Left colon (tissue), 2 donors: ENCODE measurements at places on chromosomes 6 and 20. TPM values are rescaled to one million over a fixed set of nuclear protein-coding genes. Genes with fewer than 3 reads are reported as not detected.

DNA sequence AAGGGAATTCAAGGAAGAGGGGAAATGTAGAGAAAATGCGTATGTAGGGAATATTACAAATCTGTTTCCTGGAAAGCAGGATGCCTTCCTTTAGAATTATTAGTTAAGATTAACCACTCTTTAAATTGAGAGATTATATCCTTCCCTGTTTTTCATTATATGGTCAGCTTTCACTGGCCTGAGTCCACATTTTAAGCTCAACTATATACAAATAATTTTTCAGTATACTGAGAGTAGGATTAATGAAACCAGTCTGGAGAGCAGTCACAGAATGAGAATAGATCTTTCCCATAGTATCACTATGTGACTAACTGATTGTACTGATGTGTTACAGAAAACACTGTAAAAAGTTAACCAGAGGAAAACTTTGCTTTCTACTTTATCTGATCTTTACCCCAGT, 306.3 kb downstream of the LAMA2 start:
- no peak for DNase-seq

DNA sequence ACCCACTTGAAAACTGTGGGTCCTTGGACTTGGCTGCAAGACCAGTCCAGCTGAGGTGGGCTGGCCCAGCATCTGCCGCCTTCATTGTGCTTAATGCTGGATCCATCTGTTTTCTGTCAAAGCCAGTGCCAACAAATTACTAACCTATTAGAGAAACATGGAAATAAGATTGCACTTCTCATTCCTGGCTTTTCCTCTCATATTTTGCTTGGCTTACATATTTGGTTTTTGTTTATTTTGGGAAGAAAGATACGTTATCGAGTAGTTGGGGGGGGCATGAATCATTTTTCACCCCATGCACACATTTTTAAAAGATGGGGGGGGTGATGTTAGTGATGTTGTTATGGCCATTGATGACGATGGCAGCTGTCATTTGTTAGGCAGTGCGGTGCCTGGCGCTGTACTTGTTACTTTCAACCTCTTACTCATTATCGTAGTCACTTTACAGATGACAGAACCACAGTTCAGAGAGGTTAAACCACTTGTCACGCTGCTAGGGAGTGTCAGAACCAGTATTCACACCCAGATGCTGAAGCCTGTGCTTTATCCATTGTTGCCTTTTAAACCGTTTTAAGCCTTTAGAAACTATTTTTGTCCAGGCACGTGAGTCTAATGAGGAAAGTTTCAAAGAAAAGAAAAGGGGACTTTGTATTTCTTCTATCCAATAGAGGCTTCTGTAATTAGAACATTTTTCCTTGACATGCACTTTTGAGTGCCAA, 180.0 kb downstream of the TMEM242 start:
- no peak for DNase-seq

DNA sequence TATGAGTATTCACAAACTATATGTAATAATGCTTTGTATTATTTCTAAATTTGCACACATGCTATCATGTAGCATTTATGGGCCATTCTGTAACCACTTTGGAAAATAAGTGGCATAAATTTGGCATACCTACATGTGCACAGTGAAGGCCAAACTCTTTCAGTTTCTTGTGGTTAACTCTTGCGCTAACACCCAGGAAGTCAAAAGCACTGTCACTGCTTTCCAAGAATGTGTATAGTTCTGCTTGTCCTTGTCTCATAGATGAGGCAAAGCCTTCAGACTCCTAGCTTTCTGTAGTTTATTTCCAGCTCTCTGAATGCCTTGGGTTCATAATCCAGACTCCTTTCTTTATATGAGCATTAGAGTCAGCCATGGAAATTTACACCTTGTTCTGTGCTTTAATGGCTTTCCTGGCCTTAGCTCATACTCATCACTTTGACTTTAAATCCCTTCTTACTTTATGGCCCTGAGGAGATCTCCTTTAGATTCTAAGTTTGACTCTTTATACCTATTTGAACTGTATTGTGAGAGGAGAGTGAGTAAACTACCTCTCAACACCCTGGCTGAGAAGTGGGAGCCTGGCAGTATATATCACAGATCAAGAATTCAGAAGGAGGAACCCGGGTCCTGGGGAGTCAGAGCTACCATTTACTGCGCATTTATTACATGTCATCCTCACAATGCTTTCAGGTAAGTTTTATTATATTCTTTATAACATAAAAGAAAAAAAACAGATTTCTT, 949 bp upstream of the SLC17A3 start:
- DNase-seq, result no peak

KCNS1 gene
- total RNA-seq, result 0.27 TPM

DNA sequence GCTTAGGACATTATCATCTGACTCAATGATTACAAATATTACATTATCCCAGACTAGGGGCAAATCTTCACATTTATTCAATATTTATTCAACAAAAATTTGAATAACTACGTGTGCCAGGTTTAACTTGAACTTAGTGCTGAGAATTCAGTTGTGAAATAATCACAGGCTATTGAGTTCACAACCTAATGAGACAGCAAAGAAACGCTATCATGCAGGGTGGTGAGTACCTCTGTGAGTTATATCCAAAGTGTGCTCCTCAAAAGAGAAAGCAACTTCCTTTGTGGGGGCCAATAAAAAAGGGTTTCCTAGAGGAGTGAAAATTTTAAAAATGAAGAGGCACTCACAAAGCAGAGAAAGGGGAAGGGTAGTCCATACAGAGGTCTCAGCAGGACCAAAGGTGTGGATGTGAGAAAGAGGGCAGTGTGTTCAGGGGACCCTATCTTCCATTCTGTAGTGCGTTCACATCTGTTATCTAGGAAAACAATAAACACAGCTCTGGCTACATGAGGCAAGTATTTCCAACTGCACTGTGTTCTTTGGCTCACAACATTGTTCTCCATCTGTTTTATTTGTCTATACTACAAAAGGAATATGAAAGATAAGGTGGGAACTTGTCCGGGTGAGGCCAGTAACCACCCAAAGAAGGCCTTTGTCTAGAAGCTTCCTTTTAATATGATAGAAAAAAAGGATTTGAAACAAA, 155.4 kb upstream of the MARCKS start:
- DNase-seq, result no peak

DNA sequence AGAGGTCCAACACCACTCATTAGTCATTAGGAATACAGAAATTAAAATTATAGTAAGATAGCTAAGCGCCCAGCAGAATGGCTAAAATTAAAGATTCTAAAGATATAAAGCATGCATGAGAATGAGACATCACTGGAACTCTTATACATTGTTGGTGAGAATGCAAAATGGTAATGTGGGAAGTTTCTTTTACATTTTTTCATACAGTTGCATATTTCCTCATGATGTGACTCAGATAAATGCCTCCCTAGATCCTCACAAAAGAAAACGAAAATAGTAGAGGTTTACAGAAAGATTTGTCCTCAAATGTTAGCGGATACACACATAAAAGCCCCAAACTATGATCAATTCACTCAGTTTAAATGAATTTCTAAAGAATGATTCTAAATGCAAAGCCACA, 633.7 kb upstream of the GJE1 start:
- no peak for DNase-seq
